HS-5 (cell line): ENCODE measurements at places on chromosomes 7 and 10.

- DNase-seq: no peak
Measured at GRCh38 chr7:108001764-108002725, 916 bp downstream of the LAMB1 start.

GRCh38 chr7:155333346-155334234, 35.9 kb downstream of the INSIG1 start:
- no peak for DNase-seq

GRCh38 chr10:108690530-108690929, 1232.8 kb downstream of the XPNPEP1 start:
- DNase-seq: no peak

- DNase-seq: no peak
Measured at GRCh38 chr7:46651561-46652088, 730.6 kb upstream of the IGFBP3 start.

GRCh38 chr10:112515126-112515525, 68.1 kb downstream of the VTI1A start:
- no peak for DNase-seq

GRCh38 chr7:106599343-106599698, 61.6 kb downstream of the CCDC71L start:
- DNase-seq: no peak

DNA sequence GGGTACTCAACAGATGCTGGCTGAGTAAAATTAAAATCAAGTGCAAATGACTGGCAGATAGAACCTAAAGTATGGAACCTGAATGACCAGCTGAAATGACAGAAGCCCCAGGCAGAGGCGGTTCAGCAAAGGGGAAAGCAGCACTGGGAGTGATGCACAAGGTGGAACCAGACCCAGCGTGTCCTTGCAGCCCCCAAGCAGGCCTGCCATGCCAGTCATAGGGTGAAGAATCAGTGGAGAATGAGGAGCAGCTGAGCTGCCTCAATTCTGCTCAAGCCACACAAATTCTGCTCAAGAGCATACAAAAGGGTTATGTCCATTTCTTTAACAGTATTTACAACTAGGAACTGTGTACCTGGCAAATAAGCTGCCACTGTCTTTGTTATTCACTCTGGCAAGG, 8.7 kb downstream of the ACTR1A start:
- no peak for DNase-seq

GRCh38 chr10:27779462-27780015, 33.9 kb upstream of the MKX start:
- DNase-seq: no peak

DNA sequence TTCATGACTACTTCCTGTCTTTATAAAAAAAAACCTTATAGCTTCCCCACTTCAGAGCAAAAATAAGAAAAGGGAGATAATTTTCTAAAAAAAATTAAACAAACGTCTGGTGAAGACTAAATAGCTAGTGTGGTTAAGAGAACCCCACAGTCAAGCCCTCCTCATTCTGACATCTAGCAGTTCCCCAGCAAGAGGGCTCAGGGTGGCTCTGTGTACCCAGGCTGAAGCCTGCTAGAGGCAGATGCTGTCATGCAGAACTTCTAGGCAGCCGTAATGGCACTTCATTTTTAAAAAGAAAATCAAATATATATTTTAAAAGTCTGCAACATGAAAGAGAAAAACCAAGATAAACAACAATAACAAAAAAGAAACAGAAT, 223.1 kb upstream of the KLF14 start:
- no peak for DNase-seq

- no peak for DNase-seq
Measured at GRCh38 chr10:116160271-116160670, 112.7 kb downstream of the GFRA1 start.

DNA sequence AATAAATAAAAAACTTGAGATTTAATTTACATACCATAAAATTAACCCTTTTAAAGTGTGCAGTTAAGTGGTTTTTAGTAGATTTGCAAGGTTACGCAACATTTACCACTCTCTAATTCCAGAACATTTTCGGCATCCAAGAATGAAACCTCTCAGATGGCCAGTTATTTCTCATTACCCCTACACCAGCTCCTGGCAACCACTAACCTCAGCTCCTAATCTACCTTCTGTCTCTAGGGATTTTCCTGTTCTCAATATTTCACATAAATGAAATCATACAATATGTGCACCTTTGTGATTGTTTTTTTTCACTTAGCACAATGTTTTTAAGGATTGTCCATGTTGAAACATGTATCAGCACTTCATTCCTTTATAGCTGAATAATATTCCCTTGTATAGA, 45.1 kb downstream of the INPP5F start:
- DNase-seq: no peak

GRCh38 chr7:68720697-68721096, 877.6 kb upstream of the AUTS2 start:
- no peak for DNase-seq

DNA sequence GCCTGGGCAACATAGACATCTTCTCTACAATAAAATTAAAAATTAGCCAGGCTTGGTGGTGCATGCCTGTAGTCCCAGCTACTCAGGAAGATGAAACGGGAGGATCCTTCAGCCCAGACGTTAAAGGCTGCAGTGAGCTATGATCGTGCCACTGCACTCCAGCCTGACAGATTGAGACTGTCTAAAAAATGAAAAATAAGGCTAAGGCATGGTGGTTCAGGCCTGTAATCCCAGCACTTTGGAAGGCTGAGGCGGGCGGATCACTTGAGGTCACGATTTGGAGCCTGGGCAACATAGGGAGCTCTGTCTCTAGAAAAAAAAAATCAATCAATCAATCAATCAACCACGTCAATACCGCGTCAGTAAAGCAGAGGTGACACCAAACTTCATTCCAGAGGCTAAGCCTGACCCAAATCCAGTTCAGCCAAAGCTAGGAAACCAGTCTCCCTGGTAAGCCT, 31.1 kb downstream of the MRPS24 start:
- DNase-seq: no peak

GRCh38 chr7:41205600-41205999, 497.3 kb downstream of the INHBA start:
- no peak for DNase-seq

DNA sequence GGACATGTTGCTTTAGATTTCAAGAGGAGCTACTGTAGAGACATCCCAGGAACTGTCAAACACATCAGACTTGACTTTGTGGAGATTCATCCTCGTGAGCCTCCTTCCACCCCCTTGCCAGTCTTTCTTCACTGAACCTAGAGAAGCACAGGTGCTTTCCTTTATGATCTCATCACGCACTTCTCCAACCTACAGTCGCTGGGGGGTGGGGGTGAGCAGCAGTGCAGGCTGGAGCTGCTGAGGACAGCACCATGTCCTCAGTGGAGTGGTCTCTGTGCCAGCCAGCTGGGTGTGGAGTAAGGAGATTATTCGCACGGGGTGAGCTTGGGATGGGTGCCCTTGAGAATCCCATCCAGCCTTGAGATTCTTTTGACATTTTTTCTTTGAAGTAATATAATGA, 88.1 kb downstream of the VOPP1 start:
- DNase-seq: no peak

DNA sequence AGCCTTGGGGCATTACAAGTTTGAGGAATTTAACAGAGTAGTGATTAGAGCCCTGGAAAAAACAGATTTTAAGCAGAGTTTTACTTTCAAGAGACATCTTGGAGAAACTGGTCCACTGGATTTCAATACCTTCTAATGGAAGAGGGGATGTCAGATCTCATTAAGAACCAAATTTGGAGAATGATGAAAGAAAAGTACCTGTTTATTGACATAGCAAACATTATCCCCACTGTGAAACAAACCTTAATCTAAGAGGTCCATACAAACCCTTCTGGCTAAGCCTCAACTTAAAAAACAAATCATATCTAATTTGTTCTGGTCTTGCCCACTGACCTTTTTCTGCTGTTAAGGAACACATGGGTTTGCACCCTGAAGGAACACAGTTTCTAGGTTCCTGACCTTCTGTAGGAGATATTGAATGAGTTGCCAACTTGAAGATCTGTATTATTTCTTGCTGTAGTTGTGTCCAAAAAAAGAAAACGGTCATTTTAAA, 53.5 kb downstream of the LAMB1 start:
- no peak for DNase-seq

GRCh38 chr7:114790521-114790920, 131.4 kb upstream of the MDFIC start:
- DNase-seq: no peak

DNA sequence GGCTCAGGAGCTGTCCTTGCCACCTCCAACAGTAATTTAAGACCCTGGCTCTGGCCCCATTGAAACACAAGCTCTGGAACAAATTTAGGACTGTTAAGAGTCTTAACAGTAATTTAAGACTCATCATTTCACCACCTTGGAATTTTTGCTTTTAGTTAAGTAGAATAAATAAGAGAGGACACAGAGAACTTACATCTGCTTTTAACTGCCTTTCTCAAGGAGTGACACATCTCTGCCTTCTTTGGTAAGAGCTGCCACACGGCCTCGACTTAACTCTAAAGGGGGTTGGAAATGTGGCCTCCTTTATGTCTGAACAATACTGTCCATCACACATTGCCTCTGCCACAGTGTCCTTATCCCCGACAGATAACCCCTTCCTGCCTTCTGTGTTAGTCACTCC, 77.9 kb downstream of the HERPUD2 start:
- DNase-seq: no peak

- DNase-seq: peak; percentile 6
Measured at GRCh38 chr7:82897500-82897899, 265.2 kb downstream of the PCLO start.

DNA sequence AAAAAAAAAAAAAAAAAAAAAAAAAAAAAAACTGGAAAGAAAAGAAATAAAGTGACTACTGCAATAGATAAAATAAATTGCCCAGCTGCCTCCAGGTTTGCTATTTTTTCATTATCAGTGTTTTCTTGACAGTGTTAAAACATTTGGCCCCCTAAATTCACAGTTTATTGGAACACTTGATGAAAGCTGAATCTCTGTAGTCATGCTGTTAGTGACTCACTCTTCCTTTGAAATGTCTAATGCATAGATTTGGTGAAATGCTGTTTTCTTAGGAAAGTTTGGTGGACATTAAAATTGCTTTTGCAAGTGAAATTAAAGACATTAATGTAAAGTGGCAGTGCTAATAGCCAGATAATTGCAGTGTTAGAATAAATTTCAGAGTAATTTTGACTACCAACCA, 785.2 kb downstream of the NRG3 start:
- DNase-seq: no peak

- DNase-seq: no peak
Measured at GRCh38 chr7:131653418-131654248, 97.2 kb upstream of the PODXL start.

GRCh38 chr7:88457320-88457719, 150.6 kb upstream of the STEAP4 start:
- DNase-seq: no peak

DNA sequence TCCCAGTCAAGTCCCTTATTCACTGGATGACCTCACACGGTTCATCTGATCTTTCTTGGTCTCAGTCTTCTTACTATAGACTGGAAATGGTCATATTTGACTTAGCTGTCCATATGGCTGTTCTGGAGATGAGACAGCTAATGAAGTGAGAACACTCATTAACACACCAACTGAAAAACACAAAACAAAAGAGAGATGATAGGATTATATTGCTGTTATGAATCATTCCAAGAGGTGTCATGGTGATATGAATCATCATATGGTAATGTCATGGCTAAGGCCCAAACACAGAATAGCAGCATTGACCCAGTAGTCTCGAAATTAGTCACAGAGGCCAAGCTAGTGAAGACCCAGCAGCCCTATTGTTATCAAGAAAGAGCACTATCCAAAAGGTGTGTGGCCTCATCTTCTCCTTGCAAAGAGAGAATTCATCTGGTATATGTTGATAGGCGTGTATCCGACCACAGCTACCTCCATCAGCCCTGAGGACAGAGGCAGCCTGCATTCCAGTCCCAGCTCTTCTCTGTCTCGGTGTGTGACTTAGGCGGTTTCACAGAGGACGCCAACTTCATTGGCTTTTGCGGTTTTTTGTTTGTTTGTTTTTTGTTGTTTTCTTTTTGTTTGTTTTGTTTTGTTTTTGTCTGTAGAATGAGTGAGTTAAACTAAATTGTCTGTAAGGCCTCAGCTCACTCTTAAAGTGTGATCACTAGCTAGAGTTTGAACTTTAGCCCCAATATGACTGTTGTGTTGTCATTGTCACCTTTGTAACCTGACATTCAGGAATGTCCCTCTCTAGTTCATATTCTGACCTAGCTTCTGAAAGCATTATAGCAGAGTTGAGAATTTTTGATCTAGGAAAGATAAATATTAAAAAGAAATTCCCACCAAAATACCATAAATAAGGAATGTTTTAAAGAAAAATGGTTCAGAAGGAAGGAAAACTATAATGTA, 97.4 kb upstream of the PDCD4 start:
- peak; percentile 76 for DNase-seq

- DNase-seq: no peak
Measured at GRCh38 chr7:103710247-103710646, 264.2 kb upstream of the SLC26A5 start.

- DNase-seq: no peak
Measured at GRCh38 chr7:32022966-32023365, 47.2 kb downstream of the PDE1C start.

DNA sequence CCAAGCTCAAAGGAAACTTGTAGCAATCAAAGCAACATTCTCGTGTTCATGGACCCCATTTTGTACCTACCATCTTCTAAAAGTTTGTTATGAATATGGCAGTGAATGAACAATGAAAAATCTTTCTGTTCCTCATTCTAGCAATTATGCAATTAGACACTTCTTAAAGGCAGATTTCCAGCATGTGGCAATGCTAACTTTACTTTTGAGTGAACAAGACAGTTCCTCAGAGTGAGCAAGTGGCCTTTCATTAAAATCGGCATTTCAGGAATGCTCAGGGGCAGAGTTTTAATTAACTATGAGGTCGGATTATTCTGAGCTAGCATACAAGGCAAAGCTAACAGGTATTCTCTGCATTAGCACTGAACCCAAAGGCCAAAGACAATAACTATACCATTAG, 48.4 kb upstream of the NFE2L3 start:
- DNase-seq: no peak

- DNase-seq: no peak
Measured at GRCh38 chr10:121680879-121681655, 82.8 kb upstream of the FGFR2 start.

DNA sequence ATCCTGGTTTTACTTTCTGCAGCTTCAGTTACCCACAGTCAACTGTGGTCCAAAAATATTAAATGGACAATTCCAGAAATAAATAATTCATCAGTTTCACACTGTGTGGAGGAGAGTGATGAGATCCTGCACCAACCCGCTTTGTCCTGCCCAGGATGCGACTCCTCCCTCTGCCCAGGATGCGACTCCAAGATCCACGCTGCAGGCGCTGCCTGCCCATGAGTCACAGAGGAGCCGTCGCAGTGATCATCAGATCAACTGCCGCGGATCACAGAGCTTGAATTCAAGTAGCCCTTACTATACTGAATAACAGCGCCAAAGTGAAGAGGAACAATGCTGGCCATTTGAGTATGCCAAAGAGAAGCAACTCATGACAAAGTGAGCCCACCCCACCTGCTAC, 61.5 kb downstream of the GRB10 start:
- DNase-seq: no peak

DNA sequence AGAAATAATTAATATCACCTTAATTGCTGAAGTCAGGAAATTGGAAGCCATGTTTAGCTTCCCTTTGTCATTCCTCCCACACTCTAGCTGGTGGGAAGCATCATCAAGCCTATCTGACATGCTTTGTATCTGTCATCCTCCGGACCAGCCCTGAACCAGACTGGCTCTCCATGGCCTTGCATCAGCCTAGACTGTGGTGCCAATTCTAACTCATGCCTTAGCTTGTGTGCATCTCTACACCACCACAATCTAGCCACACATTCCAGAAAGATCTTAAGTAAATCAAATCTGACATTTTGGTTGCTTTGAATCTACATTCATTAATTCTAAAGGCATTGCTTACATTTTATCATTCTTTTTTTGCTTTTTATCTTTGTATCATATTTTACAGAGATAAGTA, 196.4 kb upstream of the VSTM2A start:
- DNase-seq: no peak

GRCh38 chr7:47267346-47267745, 314.6 kb downstream of the TNS3 start:
- DNase-seq: no peak
